ENCODE measurements at places on chromosomes 12 and 14. TPM values are rescaled to one million over a fixed set of nuclear protein-coding genes. Genes with fewer than 3 reads are reported as not detected.

Gene CHURC1
- total RNA-seq, result 36.2 TPM

Gene FOXN4
- not detected for total RNA-seq

Gene EXOC3L4
- not detected for total RNA-seq

Gene FGF23
- not detected for total RNA-seq

DNA sequence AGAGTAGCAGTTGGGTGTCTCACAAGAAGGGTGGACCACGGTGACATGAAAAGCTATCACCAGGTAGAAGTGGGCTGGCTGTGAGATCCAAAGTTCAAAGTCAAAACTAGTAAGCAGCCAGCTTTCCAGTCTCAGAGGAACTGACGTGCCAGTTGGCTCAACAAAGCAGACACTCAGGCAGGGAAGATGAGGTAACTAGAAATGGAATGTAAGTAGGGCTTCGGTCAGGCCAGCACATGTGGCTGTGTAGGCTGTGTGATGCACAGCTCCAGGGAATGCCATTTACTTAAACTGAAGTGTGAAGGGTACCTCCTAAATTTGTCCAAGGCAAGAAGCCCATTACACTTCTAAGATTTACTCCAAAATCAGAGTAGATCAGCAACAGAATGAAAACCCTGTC, 43.6 kb downstream of the PTPRR start:
- DNase-seq, result no peak

GRCh38 chr14:71890541-71890940, 41.7 kb upstream of the RGS6 start:
- no peak for DNase-seq
